ENCODE measurements at places on chromosomes 7 and 10. TPM values are rescaled to one million over a fixed set of nuclear protein-coding genes. Genes with fewer than 3 reads are reported as not detected.

The CCT6A gene
- 33.0 TPM for total RNA-seq

The ANKRD7 gene
- not detected for total RNA-seq

The RP9 gene
- total RNA-seq: 17.6 TPM

The CAMK1D gene
- total RNA-seq: 28.8 TPM

The HTRA1 gene
- not detected for total RNA-seq

The LDB3 gene
- total RNA-seq: 0.05 TPM

The SYNPO2L gene
- not detected for total RNA-seq

The ARL3 gene
- 0.99 TPM for total RNA-seq

DNA sequence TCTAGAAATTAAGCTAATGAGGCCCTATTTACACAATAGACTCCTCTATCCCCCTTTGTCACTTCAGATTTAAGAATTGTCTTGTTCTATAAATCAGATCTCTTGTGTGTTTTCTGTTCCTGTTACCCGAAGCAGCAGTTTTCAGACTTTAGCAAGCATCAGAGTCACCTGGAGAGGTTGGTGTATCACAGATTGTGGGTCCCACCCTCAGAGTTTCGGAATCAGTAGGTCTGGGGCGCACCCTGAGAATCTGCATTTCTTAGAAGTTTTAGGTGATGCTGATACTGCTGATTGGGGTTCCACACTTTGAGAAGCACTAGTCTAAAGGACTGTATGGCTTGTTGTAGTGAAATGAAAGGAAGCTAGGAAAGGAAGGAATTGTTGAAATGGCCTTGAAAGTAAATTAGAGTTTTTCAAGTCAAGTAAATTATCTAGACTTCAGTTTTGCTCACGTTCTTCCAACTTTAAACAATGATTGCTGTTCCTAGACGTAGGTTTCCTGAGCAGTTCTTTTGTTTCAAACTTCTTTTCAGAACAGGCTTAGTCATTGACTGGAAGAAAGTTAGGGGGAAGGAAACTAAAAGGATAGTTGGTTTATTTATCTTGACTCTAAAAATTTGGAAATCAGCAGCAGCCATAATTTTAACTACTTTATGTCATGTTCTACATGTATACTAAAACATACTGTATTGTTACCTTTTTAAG lies 15.7 kb downstream of the BPGM start:
- no peak for DNase-seq
- no peak overlapping the region for H3K27ac ChIP-seq
- H3K36me3 ChIP-seq: peaks cover 25% of the 10 kb centered on the region
- H3K4me1 ChIP-seq: no peaks in the 10 kb centered on the region
- no peaks in the 10 kb centered on the region for H3K27me3 ChIP-seq

GRCh38 chr7:73623798-73624668 lies at the start of gene MLXIPL:
Gene MLXIPL (minus strand): TSS chr7:73624522. CDS start chr7:73624492, 30 bp downstream.
- peaks cover 45% of the 10 kb centered on the region for H3K27me3 ChIP-seq
- peak; percentile 41 for DNase-seq
- peak within 1 kb of the TSS; percentile 10 for H3K4me3 ChIP-seq
- H3K4me1 ChIP-seq: peaks cover 16% of the 10 kb centered on the region
- no peaks in the 10 kb centered on the region for H3K36me3 ChIP-seq

GRCh38 chr7:23055582-23056178 lies 41.8 kb upstream of the HYCC1 start:
- H3K36me3 ChIP-seq: no peaks in the 10 kb centered on the region
- no peaks in the 10 kb centered on the region for H3K27me3 ChIP-seq
- H3K4me3 ChIP-seq: no peak overlapping the region
- no peaks in the 10 kb centered on the region for H3K4me1 ChIP-seq
- H3K27ac ChIP-seq: no peak overlapping the region

GRCh38 chr7:2229467-2229866 lies 3.3 kb downstream of the MAD1L1 start:
- no peak for DNase-seq
- H3K4me1 ChIP-seq: peaks cover 34% of the 10 kb centered on the region
- H3K4me3 ChIP-seq: no peak overlapping the region
- H3K27me3 ChIP-seq: no peaks in the 10 kb centered on the region

DNA sequence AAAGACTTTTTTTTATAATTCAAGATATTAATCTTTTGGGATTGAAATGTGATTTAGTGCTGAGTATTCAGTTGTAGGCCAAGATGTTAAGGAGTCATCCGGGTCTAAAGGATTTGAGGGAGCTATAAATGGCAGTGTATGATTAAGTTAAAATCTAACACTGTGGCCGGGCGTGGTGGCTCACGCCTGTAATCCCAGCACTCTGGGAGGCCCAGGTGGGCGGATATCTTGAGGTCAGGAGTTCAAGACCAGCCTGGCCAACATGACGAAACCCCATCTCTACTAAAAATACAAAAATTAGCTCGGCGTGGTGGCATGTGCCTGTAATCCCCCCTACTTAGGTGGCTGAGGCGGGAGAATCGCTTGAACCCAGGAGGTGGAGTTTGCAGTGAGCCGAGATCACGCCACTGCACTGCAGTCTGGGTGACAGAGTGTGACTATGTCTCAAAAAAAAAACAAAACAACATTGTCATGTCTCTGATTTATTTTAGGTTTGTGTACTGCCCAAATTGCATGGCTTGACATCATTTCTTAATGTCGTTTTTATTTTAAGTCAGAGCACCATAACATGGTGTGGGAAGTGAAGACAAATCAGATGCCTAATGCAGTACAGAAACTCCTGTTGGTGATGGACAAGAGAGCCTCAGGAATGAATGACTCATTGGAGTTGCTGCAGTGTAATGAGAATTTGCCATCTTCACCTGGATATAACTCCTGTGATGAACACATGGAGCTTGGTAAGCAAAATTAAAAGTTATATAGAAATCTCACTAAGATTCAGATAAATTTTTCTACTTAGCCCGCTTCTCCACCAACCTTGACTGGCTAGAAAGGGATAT lies 10.7 kb downstream of the HBP1 start:
- no peak for DNase-seq
- no peaks in the 10 kb centered on the region for H3K27me3 ChIP-seq
- peaks cover 7% of the 10 kb centered on the region for H3K4me1 ChIP-seq
- peaks cover 64% of the 10 kb centered on the region for H3K36me3 ChIP-seq
- no peak overlapping the region for H3K27ac ChIP-seq

DNA sequence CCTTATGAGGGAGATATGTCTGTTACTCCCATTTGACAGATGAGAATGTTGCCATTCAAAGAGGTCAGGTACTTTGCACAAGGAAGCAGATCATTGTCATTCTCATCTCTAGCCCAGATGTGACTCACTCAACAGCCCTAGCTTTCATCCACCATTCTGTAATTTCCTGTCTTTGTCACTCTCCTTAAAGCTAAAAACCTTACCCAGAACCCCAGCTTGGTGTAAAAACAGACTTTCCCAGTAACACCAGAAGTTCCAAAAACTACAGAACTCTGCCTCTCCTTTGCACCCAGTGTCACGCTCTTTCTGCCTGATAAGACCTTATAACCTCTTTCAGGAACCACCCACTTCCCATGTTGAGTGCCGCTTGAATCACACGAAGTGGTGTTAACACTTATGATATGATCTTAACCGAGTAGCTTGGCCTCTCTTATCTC lies 89.1 kb upstream of the SP4 start:
- H3K36me3 ChIP-seq: no peaks in the 10 kb centered on the region
- H3K4me1 ChIP-seq: peaks cover 15% of the 10 kb centered on the region
- H3K4me3 ChIP-seq: no peak overlapping the region

DNA sequence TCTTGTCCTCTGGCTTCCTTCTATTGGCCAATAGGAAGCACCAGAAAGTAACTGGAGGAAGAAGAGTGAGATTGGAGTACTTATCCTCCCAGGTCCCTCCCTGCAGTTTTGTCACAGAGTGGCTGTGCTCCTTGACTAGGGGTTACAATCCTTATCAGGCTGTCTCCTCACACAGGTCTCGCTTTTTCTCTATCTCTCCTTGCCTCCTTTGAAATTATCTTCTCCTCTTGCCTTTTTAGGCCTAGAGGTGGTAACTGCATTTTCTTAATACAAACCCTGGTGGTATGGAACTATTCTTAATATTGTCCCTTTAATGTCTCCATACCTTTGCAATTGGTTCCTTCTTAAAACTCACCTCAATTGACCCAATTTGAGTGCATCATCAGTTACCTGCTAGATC lies 2.7 kb downstream of the PRSS37 start:
- H3K27ac ChIP-seq: no peak overlapping the region
- H3K4me3 ChIP-seq: no peak overlapping the region
- no peaks in the 10 kb centered on the region for H3K27me3 ChIP-seq
- DNase-seq: no peak

DNA sequence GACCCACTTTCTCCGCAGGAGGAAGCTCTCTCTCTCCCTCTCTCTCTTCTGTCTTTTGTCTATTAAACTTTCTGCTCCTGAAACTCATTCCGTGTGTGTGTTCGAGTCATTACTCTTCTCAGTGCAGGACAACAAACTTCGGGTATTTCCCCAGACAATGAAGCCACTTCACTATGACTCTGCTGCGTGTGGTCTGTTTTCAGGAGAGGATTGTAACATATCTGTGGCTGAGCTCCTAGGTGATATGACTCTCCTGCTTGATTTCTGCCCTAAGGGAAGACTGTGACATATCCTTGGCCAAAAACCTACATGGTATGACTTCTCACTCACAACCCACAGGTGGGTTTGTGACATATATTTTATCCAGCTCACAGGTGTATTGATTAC lies 39.9 kb upstream of the ZNF107 start:
- H3K27ac ChIP-seq: no peak overlapping the region
- no peak overlapping the region for H3K4me3 ChIP-seq
- no peaks in the 10 kb centered on the region for H3K27me3 ChIP-seq
- no peak for DNase-seq
- H3K4me1 ChIP-seq: no peaks in the 10 kb centered on the region
- H3K36me3 ChIP-seq: no peaks in the 10 kb centered on the region

DNA sequence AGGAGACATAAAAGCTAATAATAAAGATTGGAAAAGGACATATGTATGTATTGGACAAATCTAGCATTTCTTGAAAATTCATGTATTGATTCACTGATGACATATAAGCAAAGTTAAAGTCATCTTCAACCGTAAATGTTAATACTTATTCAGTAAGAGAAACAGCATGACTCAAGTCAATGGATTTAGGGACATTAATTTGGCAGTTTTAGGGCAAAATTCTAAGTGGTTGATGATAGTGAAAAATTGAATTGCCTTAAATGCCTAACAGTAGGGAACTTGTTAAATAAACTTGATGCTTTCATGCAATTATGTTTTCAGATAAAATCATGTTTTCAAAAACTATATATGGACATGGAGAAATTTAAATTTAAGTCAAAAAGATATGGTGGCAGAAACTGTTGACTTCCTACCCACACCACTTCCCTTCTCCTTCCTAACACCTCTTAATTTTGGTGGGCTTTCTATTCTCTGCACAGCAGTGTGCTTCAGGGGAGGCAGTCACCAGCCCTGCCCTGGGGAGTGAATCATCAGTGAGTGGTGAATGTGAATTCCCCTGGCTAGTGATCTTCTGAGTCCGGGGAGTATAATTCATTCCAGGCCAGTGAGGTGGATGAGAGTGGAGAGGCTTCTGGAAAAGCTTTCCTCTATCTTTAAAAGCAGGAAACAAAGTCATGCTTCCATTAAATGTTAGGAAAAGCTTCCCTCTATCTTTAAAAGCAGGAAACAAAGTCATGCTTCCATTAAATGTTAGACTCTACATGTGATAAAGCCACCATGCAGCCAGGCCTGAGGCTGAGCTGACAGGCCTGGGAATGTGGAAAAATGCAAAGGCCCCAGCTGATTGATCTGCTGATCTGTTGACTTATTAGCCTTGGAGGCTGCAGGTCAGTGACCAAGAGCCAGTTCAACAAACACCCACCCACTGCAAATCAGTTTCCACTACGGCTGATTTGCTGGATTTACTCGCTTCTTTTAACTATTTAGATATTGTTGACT lies 25.2 kb upstream of the ITGB1 start:
- DNase-seq: no peak
- H3K36me3 ChIP-seq: no peaks in the 10 kb centered on the region

DNA sequence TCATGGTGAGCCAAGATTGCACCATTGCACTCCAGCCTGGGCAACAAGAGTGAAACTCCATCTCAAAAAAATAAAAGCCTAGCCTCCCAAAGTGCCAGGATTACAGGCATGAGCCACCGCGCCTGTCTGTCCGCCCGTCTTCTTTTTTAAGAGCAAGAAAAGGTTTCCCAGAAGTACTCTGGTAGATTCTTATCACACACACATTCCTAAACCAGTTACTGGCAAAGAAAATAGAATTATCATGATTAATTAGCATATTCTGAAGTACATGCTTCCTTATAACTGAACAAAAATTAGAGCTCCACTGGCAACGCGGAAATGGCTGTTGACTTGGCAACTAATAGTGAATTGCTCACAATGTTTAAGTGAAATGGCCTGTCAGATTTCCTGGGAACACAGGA lies 87.0 kb downstream of the ADK start:
- no peak overlapping the region for H3K27ac ChIP-seq
- H3K4me1 ChIP-seq: no peaks in the 10 kb centered on the region
- no peak for DNase-seq

- H3K4me1 ChIP-seq: no peaks in the 10 kb centered on the region
- no peak overlapping the region for H3K4me3 ChIP-seq
- H3K36me3 ChIP-seq: no peaks in the 10 kb centered on the region
- H3K27ac ChIP-seq: no peak overlapping the region
Measured at GRCh38 chr7:31758755-31759154, 71.7 kb downstream of the PPP1R17 start.

GRCh38 chr10:129372172-129372571 lies 94.9 kb upstream of the MGMT start:
- H3K36me3 ChIP-seq: no peaks in the 10 kb centered on the region
- no peaks in the 10 kb centered on the region for H3K4me1 ChIP-seq
- no peak for DNase-seq
- H3K27ac ChIP-seq: no peak overlapping the region
- H3K27me3 ChIP-seq: peaks cover 14% of the 10 kb centered on the region

- H3K4me1 ChIP-seq: no peaks in the 10 kb centered on the region
- no peak overlapping the region for H3K27ac ChIP-seq
- DNase-seq: no peak
- H3K27me3 ChIP-seq: no peaks in the 10 kb centered on the region
- H3K4me3 ChIP-seq: no peak overlapping the region
Measured at GRCh38 chr10:85510682-85511081, 855.9 kb downstream of the GRID1 start.

All from CD4-positive, alpha-beta T cell (primary cell).